Esophagus muscularis mucosa (tissue), 4 donors: ENCODE measurements at places on chromosomes 2 and 18.

GRCh38 chr2:75194184-75194868, 5.0 kb downstream of the TACR1 start:
- DNase-seq: no peak

GRCh38 chr2:203583084-203583695, 48.1 kb upstream of the RAPH1 start:
- no peak for DNase-seq

DNA sequence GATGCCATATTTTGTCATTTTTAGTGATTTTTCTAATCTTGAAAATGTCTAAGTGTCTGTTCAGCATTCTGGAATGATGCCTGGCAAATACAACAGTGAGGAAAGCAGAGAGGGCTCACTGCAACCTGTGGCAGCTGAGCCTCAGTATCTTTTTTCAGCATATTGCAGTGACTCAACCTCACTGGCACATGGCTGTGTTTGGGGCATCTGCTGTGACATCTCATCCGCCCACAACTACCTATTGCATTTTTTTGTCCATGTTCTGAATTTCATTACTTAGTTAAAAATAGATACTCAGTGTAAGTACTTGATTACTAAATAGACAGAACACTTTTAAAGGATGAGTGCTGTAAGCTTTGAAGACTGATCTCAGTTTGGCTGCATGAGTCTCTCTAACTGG, 10.7 kb downstream of the BABAM2 start:
- DNase-seq: no peak

- peak; percentile 24 for DNase-seq
These were observed 554.6 kb upstream of the SALL3 start for GRCh38 chr18:78425019-78425412.

GRCh38 chr2:99285526-99285925, 15.5 kb downstream of the LYG1 start:
- DNase-seq: no peak

DNA sequence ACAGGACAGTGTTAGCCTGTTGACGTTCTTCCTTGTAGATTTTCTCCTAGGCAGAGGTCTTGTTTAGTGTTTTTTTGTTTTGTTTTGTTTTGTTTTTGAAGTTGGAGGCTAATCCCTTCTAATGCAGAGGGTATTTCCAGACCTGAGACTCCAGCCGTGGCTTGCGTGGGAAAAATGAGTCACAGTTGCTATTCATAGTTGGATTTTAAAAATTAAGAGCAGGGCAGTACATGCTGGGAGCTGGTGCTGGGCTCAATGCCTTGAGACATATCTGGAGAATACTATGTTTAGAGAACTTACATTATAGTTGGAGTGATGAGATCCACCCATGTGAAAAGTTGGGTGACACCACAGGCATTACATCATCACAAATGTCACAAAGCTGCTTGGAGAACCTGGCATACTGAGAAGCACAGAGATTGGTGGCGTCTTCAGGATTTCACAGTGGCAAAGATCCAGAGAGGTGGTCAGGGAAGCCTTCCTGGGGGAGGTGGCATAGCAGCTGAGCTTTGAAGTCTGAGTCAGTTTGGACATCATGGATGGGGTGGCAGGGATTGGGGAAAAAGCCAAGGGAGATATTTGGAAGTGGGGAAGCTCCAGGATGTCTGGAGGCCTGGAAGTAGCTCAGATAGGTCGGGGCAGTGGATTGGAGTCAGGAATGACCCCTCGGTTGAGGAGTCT, 249.4 kb downstream of the LOXHD1 start:
- no peak for DNase-seq
